Right atrium auricular region (tissue), 2 donors: ENCODE measurements at places on chromosomes 16 and 17. TPM values are rescaled to one million over a fixed set of nuclear protein-coding genes. Genes with fewer than 3 reads are reported as not detected.
A peak's percentile ranks its signal among the peaks of the same experiment; 100 is the strongest.

DNA sequence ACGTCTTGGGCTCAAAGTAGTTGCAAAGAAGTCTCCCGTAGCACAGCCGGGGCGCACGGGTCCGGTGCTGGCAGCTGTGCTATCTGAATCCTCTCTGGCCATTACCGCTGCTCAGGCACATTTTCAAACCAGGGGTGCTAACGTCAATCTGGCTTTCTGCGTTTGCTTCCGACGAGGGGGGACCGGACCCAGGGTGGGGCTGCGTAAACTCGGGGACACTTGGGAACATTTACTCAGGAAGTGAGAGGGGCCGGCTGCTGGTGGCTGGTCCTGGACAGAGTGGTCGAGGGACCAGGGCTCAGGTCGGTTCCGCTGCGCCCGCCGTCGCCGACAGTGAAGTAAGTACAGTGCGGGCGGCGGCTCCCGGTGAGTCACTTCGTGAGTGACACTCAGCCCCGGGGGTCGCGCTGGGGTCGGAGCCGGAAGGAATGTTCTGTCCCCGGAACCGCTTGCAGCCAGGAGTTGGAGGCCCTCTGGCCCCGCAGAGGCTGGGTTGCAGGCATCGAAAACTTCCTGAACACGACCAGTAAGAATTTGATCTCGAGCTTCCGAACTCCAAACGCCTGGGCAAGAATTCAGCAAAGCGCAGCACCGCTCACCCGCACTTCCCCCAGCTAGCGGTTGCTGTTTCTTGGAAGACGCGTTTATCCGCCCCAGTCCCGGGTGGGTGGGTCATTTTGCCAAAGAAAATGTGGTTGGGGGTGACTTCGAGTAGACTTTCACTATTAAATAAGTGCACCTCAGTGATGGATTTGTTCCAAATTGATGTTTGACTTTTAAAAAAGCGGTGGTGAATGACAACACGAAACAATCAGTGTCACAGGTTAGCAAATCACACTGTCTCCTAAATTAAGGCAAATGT, 1.4 kb upstream of the HS3ST3B1 start:
- no peak for DNase-seq

Gene SERPINF2
- total RNA-seq, result 1.5 TPM

Gene CCL3
- total RNA-seq, result 1.0 TPM

Gene VMO1
- total RNA-seq, result 3.9 TPM

Gene KRTAP3-1
- not detected for total RNA-seq

- no peak for DNase-seq
These were observed 4.1 kb downstream of the RNF167 start for GRCh38 chr17:4944163-4944553.

- no peak for DNase-seq
These were observed 6.0 kb upstream of the TBC1D3B start for GRCh38 chr17:36182176-36183000.

Gene CCL7
- total RNA-seq, result not detected

DNA sequence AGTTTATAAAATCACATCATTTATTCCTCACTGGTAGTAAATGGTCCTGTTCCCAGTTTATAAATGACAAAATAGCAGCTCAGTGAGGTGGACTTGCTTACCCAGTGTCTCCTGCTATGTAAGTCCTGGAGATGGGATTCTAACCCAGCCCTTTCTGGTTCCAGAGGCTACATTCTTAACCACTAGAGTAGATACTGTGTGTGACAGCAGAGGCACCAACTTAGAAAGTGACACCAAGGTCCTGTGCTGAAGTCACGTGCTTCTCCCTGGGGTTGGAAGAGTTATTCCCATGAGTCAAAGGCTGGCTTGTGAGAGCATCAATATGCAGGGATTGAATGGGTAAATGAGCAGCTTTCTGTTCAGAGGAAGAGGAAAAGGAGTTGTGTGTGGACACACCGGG, 167.3 kb upstream of the IRX3 start:
- DNase-seq, result no peak

Gene TP53TG3B
- not detected for total RNA-seq

Gene KRT23
- not detected for total RNA-seq

GRCh38 chr16:58684001-58684353, 593 bp downstream of the SLC38A7 start:
- no peak for DNase-seq

DNA sequence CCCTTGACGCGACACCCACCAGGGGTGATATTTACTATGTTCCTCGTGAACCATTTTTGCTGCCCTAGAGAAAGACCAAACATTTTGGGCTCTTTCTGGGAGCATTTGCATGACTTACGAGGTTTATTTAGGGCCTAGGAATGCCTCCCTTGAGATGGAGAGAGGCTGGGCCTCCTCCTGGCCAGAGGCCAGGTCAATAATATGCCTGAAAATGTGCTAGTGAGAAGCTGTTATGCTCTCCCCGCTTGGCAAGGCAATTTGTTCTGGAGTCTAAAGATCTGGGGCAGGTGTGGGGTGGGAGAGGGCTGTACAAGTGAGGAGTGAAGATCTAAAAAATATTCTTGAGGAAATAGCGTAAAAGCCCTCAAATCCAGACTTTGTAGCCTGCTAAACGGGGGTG, 587.3 kb upstream of the CDH5 start:
- no peak for DNase-seq

GRCh38 chr16:79767421-79768275, 167.1 kb upstream of the MAF start:
- no peak for DNase-seq

- no peak for DNase-seq
These were observed 33.0 kb downstream of the ENGASE start for GRCh38 chr17:79107499-79108231.

GRCh38 chr17:75809631-75810111, 25.1 kb downstream of the UNK start:
- no peak for DNase-seq

GRCh38 chr17:83180264-83180995, 101.0 kb downstream of the METRNL start:
- peak; percentile 52 for DNase-seq

- no peak for DNase-seq
These were observed 7.0 kb upstream of the NT5C start for GRCh38 chr17:75138519-75138918.

Gene KRT16
- not detected for total RNA-seq

Gene RAB40B
- total RNA-seq, result 10.2 TPM

DNA sequence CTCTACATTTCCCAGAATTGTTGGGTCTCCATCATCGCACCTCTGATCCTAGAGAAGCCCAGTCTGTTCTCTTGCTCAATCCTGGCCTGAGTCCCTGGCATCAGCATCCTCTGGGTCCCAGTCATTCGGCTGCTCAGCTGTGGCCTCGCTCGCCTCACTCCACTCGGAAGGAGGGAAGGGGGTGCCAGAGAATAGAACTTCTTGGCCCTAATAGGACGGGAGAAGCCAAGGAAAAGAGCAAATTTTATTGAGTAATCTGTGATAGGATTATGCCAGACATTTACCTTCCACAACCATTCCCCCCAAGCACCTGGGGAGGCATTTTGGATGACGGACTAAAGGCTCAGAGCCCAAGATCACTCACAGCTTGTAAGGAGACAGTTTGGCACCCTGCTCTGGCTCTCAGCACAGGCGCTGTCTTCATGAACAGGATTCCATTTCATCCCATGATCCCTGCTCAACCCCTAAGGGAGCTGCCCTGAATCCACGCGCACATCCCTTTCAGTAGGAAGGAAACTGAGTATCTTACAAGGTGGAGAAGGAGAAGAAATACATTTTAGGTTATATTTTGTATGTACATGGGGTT, 498 bp upstream of the CLEC10A start:
- peak; percentile 59 for DNase-seq

DNA sequence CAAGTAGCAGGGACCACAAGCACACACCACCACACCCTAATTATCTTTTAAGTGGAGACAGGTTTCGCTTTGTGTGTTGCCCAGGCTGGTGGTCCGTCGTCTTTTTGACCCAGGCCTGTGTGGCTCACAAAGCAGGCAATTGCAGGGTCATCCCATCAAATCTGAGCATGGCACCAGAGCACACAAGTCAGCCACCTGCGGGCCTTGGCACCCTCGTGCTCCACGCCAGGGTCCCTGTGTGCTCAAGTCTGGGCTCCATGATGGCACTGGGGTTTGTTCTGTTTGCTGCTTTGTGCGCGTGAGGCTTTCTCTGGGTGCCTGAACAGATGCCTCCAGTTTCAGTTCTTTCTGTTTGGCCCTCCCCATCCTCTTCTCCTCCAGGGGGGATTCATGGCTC, 2.4 kb upstream of the CAPN15 start:
- no peak for DNase-seq

GRCh38 chr16:66300501-66300900, 66.0 kb upstream of the CDH5 start:
- DNase-seq, result peak; percentile 52

GRCh38 chr17:4195306-4195705, 52.3 kb downstream of the CYB5D2 start:
- no peak for DNase-seq

Gene MYH2
- total RNA-seq, result not detected

Gene KRTAP2-2
- total RNA-seq, result not detected

GRCh38 chr17:1022278-1023024, 25.5 kb downstream of the TIMM22 start:
- peak; percentile 69 for DNase-seq

Gene OTOP2
- total RNA-seq, result not detected

Gene DPEP1
- 0.16 TPM for total RNA-seq

GRCh38 chr16:75927810-75928209, 201.5 kb upstream of the CPHXL start:
- DNase-seq, result no peak

DNA sequence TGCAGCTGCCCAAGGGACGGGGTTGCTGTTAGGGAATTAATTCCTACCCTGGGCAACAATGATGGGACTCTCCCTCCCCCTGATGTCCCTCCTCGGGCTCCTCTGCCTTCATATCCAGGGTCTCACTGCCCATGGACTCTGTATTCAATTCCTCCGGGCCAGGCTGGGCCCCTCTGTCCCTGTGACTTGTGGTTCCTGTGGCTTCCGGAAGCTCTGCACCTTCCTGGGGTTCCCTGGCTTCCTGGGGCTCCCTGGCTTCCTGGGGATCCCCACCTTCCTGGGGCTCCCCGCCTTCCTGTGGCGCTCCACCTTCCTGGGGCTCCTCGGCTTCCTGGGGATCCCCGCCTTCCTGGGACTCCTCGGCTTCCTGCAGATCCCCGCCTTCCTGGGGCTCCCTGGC, 35.2 kb downstream of the SRL start:
- no peak for DNase-seq

DNA sequence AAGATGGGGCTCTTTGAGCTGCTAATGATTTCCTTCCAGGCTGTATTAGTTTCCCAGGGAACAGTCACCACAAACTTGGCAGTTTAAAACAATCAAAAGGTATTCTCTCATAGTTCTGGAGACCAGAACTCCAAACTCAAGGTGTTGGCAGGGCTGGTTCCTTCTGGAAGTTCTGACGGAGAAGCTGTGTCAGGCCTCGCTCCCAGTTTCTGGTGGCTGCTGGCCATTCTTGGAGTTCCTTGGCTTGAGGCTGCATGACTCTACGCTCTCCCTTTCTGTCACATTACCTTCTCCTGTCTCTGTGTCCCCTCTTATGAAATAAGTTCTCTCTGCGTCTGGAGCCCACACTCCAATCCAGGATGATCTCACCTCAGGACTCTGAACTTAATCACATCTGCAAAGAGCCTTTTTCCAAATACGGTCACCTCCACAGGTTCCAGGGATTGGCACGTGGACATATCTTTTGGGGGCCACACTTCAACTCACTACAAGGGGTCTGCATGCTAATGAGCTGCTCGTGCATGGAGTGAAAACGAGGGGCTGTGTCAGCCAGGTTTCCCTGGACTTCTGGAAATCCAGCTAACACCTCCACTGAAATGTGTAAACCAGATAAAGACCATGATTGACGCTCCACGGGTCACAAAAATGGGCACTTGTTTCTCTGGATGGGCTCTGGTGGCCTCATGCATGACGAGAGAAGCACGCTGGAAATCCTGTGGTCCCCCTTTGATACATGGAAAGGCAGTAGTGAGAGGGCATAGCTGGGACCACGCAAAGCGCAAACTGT, 78.3 kb downstream of the DYNLRB2 start:
- no peak for DNase-seq

- no peak for DNase-seq
These were observed 429.8 kb downstream of the MAF start for GRCh38 chr16:79170555-79171246.

- DNase-seq, result no peak
These were observed 409.6 kb upstream of the MAF start for GRCh38 chr16:80009971-80010659.
